ENCODE measurements at places on chromosomes 4 and X.

DNA sequence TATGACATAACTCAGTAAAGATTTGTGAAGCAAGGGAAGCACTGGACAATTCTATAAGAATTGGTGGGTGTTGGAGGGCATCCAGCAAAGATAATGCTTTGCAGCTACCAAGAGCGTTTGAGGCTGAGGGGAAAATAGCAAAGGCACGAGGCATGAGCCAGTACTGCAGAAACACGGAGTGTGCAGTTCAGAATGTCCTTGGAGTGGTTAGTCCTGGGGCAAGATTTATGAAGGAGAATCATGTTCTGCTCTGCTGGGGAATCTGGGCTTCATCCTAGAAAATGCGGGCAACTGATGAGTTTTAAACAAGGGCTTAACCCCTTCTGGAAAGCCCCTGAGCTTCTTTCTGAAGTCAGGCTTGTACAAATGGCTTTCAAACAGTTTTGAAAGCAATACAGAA is 452.5 kb downstream of the IL15 start:
- DNase-seq = no peak

- no peak for DNase-seq
Measured at GRCh38 chr4:145703850-145704497, 24.0 kb downstream of the C4orf51 start.

GRCh38 chr4:70182517-70183167 is 12.9 kb upstream of the ODAM start:
- DNase-seq = no peak

GRCh38 chr4:139656614-139657486 is 8.8 kb upstream of the MGST2 start:
- no peak for DNase-seq

DNA sequence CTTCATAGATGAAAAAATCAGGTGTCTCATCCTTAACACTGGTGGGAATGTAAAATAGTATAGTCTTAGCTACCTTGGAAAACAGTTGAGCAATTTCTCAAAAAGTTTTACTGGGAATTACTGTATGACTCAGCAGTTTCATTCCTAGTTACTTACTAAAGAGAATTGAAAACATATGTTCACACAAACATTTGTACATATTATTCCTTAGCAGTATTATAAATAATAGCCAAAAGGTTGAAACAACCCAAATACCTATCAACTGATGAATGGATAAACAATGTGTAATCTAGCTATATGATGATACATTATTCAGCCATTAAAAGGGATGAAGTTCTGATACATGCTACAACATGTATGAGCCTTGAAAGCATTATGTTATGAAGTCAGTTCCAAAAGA is 41.7 kb downstream of the RBM46 start:
- DNase-seq = no peak

DNA sequence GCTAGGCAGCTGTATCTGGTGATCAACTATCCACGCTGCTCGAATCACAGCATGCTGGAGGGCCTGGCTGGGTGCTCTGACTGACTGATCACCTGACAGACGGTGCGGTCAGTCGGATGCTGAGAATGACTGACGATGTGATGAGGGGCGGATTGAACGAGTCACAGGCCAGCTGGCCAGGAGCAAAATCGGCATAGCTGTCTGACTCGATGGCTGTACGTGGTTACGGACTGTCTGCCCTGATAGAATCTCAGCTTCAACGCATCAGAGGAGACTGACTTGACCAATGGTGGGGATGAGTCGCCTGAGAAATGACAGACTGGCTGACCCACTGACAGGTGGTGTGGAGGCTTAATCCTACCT is 1.0 kb upstream of the SUV39H1 start:
- DNase-seq = no peak

DNA sequence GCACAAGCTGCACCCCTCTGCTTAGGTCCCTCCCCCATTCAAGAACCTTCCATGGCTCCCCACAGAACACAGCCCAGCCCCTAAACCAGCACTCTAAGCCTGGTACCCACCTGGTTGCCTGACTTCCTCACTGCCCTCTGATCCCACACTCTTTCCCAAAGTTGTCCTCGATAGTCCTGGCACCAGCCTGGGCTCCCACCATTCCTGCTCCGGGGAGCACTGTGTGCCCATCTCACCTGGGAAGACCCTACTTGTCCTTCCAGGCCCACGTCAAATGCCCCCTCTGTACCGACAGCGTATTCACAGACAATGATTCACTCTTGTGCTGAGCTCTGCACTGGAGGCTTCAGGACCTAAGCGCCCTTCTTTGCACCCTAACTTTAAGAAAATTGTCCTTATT is 40.1 kb downstream of the ABLIM2 start:
- no peak for DNase-seq

- no peak for DNase-seq
Measured at GRCh38 chr4:132383571-132384199, 765.4 kb upstream of the PCDH10 start.

GRCh38 chr4:17058916-17059741 is 160.7 kb upstream of the LDB2 start:
- no peak for DNase-seq

DNA sequence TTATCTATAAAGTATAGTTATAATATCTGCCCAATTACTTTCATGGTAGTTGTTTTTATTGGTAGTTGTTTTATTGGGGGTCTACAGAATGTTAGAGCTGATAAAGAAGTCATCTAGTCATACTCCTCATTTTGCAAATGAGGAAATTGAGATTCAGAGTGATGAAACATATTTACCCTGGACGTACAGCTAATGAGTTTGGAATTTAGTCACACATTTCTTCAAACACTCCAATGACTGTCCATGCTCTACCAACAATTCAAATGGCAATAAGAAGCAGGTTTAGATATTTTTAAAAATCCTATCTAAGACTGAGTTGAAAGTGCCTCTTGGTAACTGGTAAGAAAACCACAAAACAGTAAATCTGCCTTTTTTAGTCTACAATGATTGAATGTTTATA is 98.2 kb downstream of the MAGEC1 start:
- no peak for DNase-seq

DNA sequence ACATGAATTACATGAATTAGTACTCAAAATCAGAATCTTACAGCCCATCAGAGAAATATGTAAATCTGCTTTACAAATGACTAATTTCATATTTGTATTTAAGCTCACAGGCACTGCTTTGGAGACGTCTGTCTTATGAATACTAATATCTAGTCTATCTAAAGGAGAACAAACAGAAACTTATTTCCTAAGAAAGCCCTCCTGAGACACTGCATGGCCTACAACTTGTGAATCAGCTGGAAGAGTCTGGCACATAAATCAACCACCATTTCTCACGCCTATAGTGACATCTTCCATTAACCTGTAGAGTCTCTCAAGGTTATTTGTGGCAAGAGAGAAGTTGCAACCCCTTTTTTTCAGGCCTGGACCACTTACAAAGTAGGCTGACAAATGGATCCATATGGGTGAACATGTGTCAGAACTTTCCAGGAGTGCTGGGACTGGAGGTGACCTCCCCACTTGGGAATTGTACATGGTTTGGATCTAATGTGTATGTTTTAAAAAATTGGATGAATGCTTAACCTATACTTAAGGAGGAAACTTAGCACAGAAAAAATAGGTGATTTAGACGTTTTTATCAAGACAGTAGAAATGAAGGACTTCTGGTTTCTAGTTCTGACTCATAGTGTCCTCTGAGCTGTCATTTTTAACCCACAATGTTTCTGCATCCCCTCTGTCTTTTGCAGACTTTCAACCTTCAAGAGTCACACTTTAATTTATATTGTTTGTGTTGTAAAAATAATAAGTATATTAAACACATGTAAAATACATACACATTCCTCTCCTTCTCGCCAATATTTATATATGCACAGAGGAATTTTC is 83.2 kb upstream of the ARHGAP24 start:
- DNase-seq = no peak

DNA sequence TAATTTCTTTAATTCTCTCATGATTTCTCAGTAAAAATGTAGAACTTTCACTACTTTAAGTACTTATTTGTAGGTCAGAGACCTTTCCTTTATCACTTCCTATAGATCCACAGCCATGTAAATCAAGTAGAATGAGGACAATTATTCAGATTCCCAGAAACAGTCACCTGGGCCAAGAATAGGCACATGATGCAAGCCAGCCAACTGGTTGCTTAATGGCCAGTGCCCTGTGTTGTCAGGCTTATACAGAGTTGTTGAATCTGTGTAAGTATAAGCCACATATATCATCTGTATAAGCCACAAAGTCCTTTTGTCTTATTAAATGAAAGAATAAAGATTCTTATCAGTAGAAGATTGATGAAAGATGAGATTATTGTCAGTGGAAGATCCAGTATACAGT is 5.2 kb downstream of the BANK1 start:
- DNase-seq = no peak

- no peak for DNase-seq
Measured at GRCh38 chr4:87316961-87317360, 5.7 kb downstream of the HSD17B13 start.
